Stimulated activated CD4-positive, alpha-beta T cell treated with anti-CD3 and anti-CD28 coated beads, Interleukin-15, amount 100 ng/mL, for 48 hours (primary cell): ENCODE measurements at places on chromosomes 3 and 15.

GRCh38 chr3:105158286-105158685 lies 208.4 kb upstream of the ALCAM start:
- DNase-seq = no peak

GRCh38 chr3:15151166-15151565 lies 52.2 kb upstream of the RBSN start:
- DNase-seq = no peak

DNA sequence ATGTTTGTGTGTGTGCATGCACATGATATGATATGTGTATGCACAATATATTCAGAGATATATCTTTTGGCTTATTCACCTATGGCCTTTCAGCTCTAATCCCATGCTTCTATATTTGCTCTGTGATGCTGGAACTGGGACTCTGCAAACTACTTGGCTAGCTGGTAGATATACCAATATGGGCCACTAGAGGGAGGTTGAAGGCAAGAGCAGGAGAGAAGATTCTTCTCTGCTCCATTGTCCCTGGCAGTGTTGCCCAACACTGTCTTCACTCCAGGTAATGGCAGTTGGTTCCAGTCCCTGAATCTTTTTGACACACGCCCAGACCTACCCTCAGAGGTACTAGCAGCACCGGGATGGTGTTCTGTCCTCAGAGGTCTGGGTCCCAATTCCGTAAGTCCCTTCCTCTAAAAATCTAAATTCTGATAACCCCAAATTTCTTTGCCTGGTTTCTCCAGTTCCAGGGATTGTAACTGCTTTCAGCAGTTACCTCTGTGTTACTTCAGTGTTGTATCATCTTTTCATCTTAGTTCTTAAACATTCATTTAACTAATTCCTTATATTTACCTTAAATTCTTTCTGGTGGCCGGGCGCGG lies 44.7 kb downstream of the GTPBP8 start:
- DNase-seq = peak; percentile 20

DNA sequence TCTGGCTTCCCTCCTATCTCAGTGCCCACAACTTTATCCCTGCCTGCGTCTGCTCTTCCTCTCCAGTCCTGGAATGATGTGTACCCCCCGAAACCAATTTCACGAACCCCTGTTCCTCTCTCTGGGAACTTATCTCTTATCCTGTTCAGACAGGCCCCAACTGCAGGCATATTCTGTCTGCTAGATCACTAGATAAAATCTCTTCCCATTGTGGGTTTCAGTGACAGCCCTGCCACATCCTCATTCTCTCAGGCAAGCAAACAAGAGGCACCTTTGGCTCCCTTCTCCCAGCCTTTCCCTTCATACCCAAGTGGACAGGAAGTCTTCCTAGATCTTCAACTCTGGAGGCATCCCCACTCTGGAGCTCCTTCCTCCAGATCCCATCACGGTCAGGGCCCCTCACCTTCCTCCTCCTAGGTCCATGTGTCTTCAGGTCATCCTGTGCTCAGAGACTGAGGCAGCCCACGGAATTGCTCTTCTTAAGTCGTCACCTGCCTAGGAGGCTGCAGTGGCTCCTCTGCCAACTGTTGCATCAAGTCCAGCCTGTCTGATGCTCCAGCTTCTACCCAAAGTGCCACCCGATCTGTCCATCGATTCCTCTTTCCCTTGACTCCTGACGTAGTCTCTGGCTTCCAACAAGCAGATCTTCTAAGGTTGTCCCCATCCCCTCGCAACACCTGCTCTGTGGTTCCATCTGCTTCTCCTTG lies 190.8 kb downstream of the SLCO3A1 start:
- DNase-seq = no peak

DNA sequence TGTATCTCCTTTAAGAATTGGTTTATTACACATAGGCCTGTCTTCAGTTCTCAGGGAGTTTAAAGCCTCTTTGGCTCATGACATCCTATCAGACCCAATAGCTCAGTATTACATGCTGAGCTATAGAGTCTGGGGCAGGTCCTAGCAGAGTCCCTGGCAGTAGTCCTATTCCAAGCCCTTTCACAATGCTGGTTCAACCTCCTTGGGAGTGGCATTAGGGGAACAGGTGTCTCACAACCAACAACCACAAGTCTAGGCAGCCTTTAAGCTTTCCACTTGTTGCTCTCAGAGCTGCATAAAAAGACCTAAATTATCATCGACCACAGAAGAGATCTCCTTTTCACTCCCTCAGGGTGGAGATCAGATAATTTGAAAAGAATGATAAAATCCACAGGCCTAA lies 22.8 kb upstream of the C2CD4B start:
- DNase-seq = no peak

GRCh38 chr3:61730056-61730455 lies 168.7 kb downstream of the PTPRG start:
- DNase-seq = no peak

DNA sequence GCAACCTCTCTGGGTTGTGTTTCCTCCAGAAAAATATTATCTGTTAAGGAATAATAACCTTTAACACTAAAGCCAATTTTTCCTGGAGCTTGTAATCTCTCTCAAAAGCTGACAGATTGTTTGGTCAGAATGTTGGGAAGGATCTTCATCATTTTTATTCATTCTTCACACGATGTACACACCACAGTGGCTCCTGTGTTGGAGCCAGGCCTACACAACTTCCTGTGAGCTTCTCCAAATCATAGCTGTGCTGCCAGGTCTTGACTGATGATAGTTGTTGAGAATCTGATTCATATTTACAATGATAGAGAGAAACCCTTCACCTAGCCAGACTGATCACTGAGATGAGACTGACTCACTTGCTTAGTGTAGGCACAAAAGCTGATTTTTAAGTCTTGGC lies 151.0 kb upstream of the ROBO2 start:
- no peak for DNase-seq

GRCh38 chr3:55860049-55860721 lies 373.1 kb upstream of the WNT5A start:
- no peak for DNase-seq

DNA sequence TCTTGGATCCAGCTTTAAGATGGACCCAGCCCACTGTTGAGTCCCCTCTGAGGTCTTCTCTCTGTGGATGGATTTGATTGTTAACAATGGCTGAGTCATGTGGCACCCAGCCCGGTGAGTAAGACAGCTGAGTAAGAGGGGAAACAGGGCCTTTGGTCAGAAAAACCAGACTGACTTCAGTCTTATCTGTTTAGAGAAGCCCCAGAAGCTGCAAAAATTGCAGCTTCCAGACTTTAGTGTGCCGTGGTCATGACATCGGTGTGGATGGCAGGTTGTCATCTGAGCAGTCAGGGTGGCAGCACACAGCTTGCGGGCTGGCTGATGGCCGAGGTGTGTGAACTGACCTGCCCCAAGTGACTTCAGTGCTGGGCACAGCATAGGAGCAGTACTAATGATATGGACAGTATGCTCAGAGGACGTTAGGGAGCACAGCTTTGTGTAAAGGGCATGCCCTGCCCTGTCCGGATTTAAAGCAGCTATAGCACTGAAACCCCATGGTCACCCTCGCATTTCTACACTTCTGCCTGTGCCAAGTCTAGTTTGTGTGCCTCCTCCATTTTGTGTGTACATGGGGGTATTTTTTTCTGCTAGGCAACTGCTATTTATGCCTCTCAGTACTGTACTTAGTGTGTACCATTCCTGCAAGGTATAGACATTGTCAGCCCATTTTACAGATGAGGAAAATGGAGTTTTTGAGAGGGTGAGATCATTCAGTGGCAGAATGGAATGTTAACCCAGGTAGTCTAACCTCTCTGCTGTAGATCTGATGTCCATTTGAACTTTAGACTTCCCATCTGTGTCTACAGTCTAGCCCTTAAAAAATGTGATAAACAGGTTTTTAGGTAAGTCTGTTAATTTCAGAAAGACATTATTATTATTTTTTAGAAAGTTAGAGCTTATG lies 44.4 kb downstream of the FLNB start:
- peak; percentile 43 for DNase-seq

DNA sequence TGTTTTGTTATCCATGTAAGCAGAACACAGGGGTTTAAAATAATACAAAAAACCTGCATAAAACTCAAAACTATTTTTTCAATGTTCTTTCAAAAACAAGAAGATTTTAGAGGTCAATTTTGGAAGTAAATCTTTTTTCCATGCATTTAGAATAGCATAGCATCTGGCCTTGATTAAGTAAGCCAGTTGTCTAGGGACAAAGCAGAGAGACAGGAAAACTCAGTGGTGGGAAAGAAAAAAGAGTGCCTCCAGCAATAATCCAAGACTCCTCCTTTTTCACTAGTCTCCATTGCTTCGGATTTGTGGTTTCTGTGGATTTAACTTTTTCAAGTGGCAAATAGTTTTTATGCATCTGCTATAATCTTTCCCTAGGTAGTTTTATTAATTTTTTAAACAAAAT lies 88.9 kb downstream of the SUCNR1 start:
- no peak for DNase-seq
